Bone marrow (tissue), 2 donors: ENCODE measurements at places on chromosomes 4 and X.

DNA sequence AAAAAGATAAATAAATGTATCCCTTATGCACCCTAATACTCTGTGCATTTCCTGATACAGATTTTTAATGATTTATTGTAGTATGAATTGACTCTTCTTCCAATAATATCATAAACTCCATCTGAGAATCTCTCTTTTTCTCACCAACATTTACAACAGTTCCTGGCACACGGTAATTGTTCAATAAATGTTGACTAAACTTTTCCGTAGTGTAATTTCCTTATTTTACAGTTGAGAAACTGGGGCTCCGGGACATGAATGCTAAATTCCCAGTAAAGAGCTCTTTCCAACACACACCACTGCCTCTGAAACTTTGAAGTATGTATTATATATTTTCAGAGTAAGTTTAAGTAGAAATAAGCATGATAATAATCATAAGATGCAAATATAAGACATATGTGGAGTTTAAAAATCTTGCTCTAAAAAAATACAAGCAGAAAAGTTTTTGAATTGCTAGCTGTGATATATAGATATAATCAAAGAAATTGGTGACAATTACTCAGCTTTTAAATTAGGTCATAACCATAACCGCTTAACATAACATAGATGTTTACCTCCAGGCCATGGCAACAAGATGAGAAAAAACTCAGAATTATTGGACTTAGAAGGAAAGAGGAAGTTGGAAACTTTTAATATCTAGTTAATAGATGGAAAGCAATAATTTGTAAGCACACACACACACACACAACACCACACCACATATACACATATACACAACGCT is 28.2 kb upstream of the ANTXR2 start:
- no peak for DNase-seq

DNA sequence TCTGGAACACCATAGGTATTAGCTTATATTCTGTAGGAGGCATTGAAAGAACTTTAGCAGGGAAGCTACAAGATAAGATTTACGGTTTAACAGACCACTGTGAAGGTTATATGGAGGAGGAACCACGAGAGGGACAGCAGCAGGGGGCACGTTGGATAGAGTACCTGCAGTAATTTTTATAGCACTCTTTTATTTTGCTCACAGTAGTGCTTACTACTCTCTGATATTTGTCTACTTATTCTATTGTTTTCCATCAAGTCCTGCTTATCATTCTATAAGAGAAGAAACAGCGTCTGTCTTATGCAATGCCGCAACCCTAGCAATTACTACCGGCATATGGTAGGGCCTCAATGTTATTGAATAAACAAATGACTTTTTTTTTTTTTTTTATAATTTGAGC is 122.5 kb downstream of the PCDH7 start:
- no peak for DNase-seq

DNA sequence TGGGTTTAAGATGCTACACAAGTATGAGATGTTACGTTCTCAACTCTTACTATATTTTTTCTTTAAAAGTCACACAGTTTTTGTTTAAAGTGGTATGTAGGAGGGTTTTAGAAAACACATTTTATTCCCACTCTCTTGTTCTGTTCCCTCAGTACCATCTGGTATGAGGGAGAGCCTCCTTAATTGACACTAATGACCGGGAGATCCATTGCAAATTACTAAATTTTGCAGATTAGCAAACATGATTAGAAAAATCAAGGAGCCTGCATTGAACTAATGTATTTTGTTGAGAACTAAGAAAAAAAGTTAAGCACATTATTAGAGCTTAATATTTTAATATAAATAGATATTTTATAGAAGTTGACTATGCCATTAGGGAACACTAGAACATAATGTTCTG is 87.3 kb upstream of the UNC5C start:
- DNase-seq, result no peak

GRCh38 chr4:5660185-5660584 is 48.2 kb downstream of the EVC2 start:
- no peak for DNase-seq

GRCh38 chr4:30450474-30450873 is 269.7 kb upstream of the PCDH7 start:
- DNase-seq, result no peak

DNA sequence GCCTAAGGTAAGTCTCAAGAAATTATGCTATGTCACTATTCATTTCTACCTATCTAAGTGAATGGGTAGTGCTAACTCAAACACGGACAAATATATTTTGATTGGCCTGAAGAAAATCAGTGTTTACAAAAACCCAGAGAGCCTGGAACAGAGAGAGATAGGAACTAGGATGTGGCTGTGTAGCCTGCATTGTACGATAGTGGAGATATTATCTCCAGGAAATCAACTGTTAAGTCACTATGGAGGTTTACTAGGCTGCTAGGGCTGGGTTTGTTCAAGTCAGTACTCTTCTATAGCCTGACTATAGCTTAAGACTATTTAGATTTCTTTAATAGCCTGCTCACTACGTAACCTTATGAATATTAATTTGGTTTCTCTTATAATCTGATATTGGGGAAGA is 127.9 kb downstream of the TACR3 start:
- DNase-seq, result no peak

GRCh38 chr4:7867191-7867590 is 72.5 kb downstream of the AFAP1 start:
- DNase-seq, result no peak

GRCh38 chr4:6595897-6596537 is 21.0 kb downstream of the MAN2B2 start:
- no peak for DNase-seq

DNA sequence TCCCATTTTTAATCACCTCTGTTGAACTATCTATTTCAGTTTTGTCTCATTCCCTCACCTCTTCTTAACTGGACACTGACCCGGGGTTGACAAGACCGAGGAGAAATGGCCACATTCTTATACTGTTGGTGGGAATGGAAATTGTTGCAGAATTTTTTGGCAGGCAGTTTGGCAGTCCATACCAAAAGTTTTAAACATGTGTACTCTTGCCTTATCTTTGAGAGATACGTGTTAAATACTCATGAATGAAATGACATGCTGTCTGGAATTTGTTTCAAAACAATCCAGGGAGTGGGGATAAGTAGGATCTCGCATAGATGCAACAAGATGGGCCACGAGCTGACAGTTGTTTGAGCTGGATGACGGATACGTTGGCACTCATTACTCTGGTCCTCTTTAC is 12.1 kb downstream of the FGFBP1 start:
- DNase-seq, result no peak

DNA sequence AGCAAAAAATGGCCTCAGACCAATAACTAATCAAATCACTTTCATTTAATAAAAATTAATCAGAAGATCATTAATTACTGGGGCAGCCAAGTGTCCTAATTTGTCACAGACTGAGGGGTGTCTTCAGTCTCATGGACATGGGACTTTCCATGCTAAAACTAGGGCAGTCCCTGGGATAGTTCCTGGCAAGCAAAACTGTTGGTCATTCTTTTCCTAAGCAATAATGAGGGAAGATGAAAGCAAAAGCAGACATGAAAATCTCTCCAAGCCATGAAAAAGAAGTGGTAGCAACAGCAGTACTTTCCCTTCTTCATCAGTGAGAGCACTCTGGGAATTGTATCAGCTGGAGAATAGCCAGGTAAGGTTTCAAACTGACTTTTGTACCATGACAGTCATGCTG is 3.7 kb upstream of the ANTXR2 start:
- DNase-seq, result no peak

DNA sequence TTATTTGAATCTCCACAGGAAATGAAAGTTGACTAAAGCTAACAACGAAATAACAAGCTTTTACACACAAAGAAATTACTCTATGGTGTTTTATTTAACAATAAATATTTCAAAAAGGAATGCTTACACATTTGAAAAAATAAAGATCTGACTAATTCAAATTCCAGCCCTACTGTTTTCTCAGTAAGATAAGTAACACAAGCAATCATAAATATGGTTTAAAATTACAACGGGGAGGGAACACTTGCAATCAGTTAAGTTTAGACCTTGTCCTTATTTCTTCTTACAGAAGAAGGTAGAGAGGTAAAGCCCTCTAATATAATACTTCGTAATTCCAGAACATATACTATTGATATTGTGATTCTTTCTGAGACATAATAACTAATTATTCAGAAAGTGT is 158.5 kb downstream of the DHX15 start:
- DNase-seq, result no peak

DNA sequence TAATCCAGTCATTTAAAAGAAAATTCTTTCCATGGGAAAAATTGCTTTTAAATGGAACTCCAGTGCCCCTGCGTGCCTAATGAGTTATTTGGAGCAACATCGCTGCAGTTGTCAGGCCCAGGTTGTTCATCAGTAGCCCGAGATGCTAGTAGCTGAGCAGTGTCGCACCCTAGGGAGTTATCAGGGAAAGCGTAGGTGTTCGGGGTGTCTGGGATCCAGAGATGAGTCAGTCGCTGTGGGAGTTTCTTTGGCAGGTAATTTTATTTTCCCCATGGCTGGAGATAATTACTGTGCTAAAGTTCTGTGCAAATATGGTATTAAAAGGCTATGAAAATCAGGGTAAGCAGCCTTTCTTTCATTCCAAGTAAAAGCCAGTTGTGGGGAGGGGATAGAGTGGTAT is 49.4 kb downstream of the ANXA3 start:
- no peak for DNase-seq

DNA sequence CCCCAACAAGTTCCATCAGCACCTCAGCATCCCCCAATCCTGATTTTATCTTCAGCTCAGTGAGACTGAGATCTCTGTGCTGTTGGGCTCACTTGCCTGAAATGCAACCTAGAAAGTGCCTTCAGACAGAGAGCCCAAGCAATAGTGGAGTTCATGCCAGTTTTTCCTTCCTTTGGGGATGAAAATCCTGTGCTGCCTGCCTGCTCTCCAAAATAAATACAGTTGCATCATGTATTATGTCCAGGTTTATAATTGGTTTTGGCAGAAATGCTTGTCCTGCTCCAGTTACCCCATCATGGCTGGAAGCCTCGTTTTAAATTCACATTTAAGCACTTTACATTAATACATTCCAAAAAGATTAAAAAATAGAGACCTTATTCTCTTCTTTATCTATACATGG is 1865.5 kb upstream of the TENM3 start:
- no peak for DNase-seq

DNA sequence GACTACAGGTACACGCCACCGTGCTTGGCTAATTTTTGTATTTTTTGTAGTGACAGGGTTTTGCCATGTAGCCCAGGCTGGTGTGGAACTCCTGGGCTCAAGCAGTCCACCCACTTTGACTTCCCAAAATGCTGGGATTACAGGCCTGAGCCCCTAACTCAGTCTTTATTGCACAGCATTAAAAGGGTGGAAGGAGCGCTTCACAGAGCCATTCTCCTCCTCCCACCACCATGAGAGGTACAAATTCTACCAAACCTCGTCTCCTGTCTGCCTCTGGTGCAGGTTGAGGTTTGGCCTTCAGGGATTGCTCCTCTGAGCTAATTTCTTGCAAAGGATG is 52.3 kb downstream of the TLR10 start:
- no peak for DNase-seq

DNA sequence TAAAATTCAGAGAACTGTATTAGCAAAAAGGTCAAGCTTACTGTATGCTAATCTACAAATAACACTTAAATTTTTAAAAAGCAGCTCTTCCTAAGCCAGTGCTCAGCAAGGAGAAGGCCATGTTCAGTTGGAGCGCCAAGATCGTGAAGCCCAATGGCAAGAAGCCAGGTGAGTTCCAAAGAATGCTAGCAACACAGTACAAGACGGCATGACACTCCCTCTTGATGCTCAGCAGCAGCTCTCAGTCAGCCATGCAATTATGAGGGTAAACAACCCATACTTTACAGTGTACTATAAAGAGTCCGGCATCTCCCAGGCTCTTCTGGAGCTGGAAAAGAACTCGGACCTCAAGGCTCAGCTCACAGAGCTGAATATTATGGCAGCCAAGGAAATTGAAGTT is 34.9 kb downstream of the STX18 start:
- DNase-seq, result no peak

GRCh38 chr4:98908703-98909262 is 20.1 kb downstream of the EIF4E start:
- DNase-seq, result no peak

GRCh38 chr4:11821772-11822430 is 393.2 kb upstream of the HS3ST1 start:
- no peak for DNase-seq

DNA sequence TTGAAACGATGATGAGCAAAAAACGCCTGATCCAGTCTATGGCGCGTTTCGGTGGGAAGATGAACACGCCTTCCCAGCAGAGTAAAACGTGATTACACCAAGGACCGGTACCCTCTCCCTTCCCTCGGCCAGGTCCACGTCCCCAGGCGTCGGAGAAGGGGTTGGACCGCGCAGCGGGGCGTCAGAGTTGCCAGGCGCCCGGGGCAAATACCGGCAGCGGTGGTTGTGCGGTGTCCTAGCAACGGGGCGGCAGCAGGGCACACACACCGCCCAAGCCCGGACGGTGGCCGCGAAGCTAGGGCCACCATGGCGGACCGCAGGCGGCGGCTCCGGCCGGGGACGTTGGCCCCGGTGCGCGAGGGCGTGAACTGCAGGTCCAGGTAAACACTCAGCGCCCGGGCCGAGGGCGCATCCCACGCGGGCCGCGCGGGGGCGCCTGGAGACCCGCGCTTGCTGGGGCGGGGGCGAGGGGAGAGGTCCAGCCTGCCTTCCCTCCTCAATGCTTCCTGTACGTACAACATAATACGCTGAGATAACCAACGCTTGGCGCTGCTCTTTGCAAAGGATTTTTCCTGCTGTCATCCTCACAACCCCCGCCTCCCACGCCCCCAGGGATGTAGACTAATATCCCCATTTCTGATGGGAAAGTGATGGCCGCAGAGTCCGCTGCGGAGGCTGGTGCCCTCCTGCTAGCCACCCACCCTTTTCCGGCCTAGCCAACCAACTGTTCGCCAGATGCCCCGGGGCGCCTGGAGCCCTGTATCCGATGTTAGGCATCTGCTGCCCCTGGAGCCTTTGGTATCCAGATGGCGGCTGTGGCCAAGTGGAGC is at the start of gene FAM47E:
Gene FAM47E (plus strand): TSS at position 281 of the 830 bp plus-strand sequence. CDS start 26 bp downstream, at position 307.
- DNase-seq, result peak; percentile 23

GRCh38 chrX:9746148-9746888 is 19.3 kb downstream of the GPR143 start:
- DNase-seq, result peak; percentile 51

GRCh38 chr4:117331817-117332216 is 246.4 kb upstream of the TRAM1L1 start:
- DNase-seq, result no peak

DNA sequence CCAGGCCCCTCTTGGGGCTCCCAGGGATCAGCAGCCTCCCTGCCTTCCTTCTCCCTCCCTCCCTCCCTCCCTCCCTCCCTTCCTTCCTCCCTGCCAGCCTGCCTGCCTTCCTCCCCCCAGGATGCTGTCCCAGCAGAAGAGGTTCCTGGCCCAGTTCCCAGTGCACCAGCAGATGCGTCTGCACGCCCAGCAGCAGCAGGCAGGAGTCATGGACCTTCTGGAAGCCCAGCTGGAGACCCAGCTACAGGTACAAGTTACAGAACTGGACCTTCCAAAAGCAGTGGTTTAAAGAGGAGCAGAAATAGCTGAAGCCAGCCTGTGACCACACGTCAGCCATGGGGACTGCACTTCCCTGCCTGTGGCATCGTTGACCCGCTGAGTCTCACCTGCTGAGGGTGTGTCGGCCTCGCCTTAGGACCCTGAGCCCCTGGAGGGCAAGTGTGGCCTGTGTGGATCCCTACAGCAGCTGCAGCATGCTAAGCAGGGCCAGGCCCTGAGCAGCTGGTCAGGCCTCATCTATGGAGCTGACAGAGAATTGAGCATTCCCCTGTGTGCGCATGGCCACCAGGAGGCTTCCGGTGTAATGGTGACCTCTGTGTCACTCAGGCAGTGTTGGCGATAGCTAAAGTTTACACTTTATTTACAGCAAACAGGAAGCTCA is 84.7 kb downstream of the CRMP1 start:
- DNase-seq, result no peak

- peak; percentile 0 for DNase-seq
These were observed 153.8 kb upstream of the AGA start for GRCh38 chr4:177596035-177596434.
